ENCODE measurements at places on chromosomes 5 and 9.

DNA sequence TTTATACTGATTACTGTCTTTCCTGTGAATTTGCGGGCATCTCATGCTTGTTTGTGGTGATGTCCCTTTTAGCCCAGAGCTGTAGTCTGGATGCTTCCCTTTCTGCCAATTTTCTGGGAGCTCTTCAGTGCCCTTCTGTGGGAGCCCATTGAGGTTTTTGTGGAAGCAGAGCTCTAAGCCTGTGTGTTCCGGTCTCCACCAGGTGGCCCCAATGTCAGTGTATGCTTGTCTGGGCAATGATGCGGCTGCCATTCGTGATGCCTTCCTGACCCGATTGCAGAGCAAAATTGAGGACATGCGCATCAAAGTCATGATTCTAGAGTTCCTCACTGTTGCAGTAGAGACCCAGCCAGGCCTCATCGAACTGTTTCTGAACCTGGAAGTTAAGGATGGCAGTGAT, 35.1 kb downstream of the SH3GLB2 start:
- DNase-seq: no peak

DNA sequence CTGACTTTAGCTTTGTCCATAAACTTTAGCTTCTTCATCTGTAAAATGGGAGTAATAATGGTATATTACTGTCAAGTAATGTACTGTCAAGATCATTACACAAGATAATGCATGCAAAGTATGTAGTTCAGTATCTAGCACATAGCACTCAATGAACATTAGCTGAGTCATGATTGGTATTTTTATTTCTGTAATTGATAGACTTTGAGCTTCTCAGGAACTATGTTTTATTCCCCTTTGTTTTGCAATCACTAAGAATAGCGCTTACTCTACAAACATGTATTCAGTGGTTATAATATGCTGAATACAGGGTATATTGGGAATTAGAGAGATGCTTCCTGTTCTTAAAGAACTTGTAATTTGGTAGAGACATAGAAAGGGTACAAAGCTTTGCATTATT, 142.3 kb upstream of the KLF9 start:
- DNase-seq: no peak

DNA sequence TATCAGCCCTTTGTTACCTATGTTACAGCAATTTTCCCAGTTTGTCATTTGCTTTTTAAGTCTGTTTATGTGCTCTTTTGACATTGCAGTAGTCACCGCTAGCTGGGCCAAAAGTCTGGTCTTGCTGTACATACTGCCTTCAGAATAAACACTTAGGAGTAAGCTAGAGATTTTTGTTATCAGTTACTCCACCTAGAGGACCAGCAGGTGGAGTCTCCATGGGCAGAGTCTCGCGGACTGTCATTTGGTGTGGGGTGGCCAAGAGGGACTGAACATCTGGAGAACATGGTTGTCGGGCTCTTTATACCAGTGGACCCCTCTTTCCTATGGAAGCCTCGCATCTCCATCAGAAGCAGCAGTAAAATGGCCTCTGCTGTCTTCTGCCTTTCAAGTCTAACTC, 10.8 kb upstream of the MGAT1 start:
- DNase-seq: no peak

- DNase-seq: no peak
Measured at GRCh38 chr5:139749242-139749641, 46.4 kb upstream of the PSD2 start.

DNA sequence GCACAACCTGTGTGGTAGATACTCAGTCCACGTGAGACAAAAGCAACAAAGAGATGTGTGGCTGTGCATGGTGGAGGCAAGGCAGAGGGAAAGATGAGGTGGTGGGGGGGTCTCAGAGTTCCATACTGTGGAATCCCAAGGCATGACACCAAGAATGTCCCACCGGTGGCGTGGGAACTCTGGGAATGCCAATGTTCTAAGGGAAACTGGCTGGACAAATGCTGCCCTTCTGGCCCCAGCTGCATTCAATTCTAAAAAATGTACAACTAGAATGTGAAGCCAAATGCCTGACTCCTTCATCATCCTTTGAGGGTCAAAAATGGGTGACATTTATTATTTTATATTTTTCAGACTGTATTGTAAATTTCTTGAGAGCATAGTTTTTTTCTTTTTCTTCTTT, 58.2 kb upstream of the EQTN start:
- no peak for DNase-seq

DNA sequence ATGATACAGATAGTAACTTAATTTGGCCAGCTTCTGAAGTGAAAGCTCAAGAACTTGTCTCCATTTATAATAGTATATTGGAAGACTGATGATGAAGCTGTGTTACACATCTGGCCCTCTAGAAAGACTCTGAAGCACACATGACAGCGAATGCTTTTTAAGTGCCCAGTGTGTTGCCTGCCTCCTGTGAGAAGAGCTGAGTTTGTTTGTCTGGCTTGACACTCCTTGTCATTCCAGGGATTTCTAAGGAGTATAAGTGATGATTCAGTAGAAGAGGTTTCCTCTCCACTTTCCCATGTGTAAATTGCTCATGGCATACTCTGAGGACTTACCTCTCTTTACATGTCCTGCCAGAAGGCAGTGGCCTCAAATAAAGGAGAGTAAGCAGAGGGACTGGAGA, 30.4 kb upstream of the LRRTM2 start:
- DNase-seq: no peak

- no peak for DNase-seq
Measured at GRCh38 chr9:811106-811531, 30.4 kb upstream of the DMRT1 start.

GRCh38 chr9:84838879-84839278, 169.3 kb downstream of the NTRK2 start:
- no peak for DNase-seq

DNA sequence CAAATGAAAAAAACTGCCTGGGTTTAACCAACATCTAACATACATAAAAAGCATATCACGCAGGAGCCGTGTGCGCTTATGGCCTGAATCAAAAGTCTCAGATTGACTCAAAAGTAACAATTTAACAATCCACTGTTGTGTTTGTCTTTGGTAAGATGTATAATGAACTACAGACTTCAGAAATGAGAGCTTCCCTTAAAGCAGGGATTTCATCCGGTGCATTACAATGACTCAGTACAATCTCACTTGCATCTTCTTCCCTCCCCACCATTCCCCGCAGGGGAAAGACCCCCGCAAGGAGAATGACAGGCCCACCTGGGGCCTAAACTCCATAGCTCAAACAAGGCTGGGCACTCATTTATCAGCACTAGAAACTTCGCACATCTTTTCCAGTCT, 1.4 kb downstream of the ZFR start:
- peak; percentile 16 for DNase-seq

GRCh38 chr9:9099646-9100045, 1300.1 kb upstream of the DMAC1 start:
- peak; percentile 97 for DNase-seq

GRCh38 chr5:59161221-59162105, 578.6 kb downstream of the RAB3C start:
- no peak for DNase-seq

- no peak for DNase-seq
Measured at GRCh38 chr5:83321483-83322055, 150.0 kb upstream of the VCAN start.

DNA sequence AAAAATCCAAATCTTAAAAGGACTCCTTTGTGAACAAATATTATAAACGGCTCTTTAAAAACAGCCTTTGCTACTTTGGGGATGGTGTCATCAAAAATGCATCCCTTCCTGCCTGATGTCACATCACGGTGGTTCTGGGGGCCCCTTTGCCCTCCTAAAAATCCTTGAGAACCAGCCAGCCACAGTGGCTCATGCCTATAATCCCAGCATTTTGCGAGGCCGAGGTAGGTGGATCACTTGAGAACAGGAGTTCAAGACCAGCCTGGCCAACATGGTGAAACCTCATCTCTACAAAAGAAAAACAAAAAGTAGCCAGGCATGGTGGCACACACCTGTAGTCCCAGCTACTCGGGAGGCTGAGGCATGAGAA, 43.9 kb downstream of the FNBP1 start:
- no peak for DNase-seq

GRCh38 chr9:124258607-124259157, 933 bp downstream of the NEK6 start:
- DNase-seq: no peak

DNA sequence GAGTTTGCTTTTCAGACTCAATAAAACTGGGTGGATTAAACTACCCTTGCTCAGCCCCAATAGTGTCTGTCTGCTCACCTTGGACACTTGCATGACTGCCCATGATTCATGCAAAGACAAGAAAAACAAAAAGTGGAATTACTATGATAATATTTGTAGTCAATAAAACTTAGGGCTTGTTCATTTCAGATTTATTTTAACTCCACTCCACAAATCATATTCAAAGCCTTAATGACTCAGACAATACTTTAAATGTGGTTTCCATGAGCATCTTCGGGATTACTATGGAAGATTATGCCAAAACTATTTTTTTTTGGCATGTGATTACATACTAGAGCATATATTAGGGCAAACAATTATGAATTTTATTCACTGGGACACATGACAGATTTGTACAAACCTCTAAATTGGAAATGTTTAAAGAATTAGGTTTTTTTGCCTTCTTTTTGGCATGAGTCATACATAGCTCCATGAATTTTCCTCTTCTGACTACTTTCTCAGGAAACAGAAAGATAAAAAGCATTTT, 468.9 kb downstream of the ACTL7B start:
- DNase-seq: no peak

DNA sequence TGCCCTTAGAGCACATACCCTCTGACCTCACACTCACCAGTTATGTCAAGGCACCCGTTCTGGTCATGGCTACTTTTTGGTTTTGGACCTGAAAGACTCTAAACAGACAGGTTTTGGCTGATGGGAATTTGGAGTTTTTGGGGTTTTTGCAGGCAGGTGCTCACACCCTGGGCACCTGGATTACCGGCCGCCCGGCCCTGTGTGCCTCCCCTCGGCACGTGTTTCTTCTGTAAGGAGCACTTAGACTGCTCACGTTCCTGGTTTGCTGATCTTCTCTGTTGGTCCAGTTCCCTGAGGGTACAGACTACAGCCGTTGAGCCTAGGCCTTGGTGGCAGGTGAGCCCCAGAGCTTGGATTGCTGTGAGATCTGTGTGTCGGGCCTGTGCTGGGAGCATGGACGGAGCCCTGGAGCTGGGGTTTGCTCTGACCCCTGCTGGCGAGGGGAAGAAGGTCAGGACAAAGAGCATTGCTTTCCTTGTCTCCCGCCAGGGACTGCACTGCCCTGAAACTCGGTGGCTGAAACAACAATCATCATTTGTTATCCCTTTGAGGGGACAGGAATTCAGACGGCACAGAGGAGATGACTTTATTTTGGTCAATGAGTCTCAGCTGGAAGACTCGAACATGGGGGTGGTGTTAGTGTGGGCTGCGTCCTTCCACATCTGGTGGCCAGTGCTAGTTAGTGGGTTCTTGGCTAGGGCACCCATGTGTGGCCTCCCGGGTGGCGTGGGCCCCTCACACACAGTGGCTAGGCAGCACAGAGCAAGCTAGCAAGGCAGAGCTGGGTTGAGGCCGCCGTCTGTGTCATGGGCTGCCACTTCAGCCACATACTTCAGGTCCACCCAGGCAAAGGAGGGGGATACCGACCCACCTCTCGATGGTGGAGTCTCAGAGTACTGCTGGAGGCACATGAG, 76.4 kb downstream of the EHMT1 start:
- DNase-seq: no peak

GRCh38 chr9:131056781-131057506, 39.4 kb upstream of the AIF1L start:
- no peak for DNase-seq

DNA sequence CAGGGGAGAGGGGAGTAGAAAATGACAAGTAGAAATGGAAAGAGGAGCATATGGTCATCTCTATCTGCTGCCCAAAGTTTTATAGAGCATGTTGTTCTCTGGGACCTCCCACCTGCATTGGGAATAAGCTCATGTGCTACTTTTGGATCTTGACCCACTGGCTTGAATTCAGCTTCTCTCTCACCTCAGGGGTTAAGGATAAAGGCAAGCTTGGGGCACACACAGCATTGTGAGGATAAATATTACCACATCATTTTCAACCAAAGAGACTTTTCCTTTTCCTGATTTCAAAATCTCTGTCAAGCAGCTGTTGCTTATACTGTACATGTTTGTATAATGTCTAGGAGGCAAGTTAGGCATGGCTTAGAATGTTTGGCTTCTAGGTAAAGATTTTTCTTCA, 16.6 kb downstream of the ATP10B start:
- DNase-seq: no peak

- DNase-seq: no peak
Measured at GRCh38 chr9:84862810-84863287, 193.3 kb downstream of the NTRK2 start.
